ENCODE measurements at places on chromosomes 6 and 20.

GRCh38 chr6:110359556-110359955 lies 1.4 kb upstream of the METTL24 start:
- DNase-seq = no peak

DNA sequence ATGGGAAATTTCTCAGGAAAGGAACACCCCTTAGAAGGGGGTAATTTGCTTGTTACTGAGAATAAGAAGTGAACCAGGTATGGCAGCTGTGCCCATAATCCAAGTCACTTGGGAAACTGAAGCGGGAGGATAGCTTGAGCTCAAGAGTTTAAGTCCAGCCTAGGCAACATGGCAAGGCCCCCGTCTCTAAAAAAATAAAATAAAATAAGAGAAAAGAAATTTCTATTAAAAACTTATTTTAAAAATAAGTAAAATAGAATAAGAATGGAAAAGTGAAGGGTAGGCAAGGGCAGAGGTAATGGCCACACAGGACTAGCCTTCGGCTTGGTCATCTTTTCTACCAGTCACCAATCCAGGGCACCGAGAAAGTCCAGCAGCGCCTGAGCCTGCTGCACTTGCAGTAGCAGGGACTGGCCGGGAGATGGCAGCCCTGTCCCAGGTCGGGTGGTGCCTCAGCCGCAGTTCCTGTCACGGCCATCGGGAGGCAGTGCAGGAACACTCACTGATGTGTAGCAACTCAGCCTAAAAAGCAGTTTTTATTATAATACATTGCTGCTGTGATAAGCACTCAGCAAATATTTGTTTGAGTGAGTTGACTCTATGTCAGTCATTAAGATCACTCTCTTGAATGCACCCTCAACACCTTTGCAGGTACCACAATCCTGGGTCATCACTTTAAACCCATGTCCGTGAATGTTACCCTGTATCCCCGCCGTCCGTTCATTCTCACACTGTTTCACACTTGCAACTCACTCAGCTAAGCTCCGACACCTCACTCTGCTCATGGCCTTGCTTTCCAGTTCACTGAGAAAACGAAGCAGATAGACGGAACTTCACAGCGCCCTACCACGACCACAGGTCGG lies 23.2 kb upstream of the GCM1 start:
- DNase-seq = peak; percentile 84

DNA sequence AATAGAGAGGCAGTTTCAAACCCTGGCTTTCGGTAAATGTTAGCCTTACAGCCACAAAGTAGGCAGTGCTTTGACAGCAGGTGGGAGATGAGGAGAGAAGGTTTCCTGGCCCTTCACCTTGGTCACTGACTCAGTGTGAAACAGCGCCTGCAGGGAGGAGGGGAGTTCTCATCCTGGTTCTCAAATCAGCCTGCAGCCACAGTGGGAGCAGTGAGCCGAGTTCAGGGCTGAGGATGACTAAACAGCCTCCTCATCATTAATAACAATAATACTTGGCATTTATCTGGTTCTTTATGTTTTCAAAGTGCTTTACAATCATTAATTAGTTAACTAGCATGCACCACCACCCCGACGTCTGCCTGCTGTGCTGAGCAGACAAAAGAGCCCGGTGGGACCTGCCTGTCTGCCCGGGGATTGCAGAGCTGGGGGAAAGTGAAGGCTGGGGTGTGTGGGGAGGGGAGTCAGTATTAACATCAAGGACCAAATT lies 59.6 kb downstream of the PRDM1 start:
- DNase-seq = no peak

DNA sequence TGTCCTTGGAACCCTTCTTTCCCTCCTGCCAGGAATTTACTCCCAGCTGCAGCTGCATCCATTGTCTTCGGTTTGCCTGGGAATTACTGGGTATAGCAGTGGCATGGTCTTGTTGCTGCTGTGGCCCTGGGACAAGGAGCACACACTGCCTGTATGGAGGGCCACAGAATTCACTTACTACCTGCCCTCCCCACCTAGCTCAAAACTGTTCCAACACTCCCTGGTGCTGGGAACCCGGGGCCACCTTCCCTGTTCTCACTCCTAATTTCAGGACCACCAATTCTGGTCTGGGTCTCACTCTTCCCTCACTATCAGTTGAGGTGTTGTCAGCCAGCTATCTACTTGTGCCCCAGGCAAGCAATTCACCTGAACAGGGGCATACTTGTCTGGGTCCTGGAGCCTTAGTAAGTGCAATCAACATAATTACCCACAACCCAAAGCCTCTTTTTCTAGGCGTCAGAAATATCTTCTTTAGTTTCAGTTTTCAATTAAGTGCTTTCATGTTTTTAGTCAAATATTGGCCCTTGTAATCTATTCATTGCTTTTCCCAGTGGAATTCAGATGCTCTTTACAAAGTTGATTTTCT lies 47.2 kb downstream of the METTL24 start:
- DNase-seq = no peak

DNA sequence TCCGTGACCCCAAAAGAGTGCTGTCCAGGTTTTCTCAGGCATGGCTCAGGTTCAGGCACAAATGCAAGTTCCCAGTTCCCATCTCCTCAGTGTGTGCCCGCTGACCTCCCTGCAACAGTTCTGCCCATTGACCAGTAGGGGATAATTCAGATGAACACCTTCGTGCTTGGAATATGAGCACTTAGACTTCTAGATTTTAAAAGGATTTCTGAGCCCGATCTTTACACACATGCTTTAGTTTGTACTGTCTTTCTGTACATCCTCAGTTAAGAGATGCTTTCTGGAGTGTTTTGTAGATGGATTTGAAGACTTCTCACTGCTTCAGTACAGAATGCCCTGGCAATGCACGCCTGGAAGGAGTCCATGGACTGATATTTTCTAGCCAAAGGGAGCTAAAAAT lies 239.6 kb upstream of the PLCB4 start:
- no peak for DNase-seq

DNA sequence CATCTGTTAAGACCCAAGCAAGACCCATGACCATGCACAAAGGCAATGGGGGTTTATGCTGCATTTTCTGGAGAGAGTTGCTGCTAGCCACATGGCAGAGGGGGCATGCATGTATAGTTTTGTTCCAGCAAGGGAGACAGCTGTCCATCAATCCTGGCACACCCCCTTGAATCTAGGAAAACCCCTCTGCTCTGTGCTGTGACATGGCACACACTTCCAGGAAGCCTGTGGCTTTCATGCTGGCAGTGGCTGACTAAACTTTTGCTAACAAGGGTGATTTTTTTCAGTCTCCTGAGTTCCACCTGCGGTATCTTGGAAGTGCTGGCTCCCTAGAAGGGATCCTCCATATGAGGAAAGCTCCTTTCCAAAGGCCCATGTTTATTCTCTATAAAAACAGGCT lies 9.1 kb upstream of the CST4 start:
- DNase-seq = no peak
